ENCODE measurements at places on chromosomes 3 and 15.

DNA sequence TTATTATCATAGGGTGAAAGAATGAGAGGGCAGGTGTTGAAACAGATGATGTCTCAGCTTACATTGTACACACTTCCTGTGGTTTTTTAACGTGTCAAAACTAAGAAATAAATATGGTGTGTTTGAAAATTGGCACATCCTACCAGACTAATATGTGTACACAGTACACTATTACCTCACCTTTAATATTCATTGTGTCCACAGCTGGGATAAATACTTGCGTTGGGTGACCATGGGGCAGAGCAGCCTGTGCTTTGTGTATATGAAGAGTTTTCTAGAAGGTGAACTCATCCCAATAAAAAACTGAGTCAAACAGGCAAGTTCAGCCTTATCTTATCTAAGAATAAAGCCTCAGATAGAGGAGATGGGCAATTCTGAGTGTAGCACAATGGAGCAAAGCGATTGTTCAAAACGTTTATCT, 17.3 kb downstream of the SUCNR1 start:
- no peak for DNase-seq

DNA sequence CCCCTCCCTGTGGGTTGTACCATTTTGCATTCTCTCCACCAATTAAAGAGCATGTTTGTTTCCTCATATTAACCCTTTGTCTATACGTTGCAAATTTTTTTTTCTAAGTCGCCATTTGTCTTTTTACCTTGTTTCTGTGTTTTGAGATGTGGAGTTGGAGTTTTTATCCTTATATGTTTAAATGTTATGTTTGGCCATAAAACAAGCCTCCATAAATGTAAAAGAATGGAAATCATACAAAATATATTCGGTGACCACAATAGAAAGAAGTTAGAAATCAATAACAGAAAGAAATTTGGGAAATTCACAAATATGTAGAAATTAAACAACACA, 29.2 kb downstream of the LRRK1 start:
- DNase-seq = no peak

GRCh38 chr3:37763309-37763708, 98.4 kb upstream of the CTDSPL start:
- DNase-seq = no peak

DNA sequence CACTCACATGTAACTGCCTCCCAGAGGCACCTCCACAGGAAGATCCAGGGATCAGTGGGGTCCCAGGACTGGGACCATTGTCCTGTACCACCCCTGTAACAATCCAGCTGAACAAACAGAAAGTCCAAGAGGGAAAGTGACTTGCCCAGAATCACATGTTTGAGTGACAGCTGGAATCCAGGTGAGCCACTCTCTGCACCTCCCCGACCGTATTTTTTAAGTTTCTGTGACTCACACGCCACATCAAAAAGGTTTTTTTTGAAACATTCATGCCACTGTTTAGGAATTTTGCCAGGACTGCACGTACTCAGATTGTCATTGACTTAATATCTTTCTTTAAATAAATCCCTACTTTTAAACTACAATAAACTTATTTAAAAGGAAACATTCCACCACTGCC, 9.8 kb upstream of the SLC6A1 start:
- no peak for DNase-seq

- no peak for DNase-seq
Observed at GRCh38 chr3:114623420-114624046, 329.7 kb downstream of the TIGIT start.

- no peak for DNase-seq
Observed at GRCh38 chr3:75180235-75180944, 483.7 kb upstream of the FRG2C start.

DNA sequence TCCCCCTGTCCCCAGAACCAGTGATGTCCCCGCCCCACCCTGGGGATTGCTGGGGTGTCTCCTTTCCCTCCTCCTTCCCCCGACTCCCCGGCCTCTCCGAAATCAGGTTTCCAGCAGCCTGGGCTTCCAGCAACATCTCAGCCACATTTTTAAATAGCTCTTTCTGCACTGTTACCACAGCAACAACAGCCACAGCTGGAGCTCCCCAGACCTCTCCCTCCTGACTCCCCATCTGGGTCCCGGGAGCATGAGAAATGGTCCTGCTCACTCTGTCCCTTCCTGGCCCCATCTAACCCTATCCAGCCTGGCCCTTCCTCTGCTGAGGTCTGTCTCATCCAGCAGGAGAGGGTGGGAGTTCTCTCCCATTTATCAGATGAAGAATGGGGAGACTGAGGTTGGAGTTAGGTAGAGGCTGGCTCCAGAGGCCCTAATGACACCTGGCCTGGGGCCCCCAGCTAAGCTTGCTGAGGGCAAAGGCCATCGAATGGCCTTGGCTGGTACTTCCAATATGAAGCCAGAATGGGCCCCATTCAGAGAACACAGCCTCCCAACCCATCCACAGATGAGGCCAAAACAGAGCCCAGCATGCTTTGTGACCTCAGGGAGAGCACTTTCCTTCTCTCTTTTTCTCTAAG, 1.5 kb downstream of the CAMK1 start:
- no peak for DNase-seq

DNA sequence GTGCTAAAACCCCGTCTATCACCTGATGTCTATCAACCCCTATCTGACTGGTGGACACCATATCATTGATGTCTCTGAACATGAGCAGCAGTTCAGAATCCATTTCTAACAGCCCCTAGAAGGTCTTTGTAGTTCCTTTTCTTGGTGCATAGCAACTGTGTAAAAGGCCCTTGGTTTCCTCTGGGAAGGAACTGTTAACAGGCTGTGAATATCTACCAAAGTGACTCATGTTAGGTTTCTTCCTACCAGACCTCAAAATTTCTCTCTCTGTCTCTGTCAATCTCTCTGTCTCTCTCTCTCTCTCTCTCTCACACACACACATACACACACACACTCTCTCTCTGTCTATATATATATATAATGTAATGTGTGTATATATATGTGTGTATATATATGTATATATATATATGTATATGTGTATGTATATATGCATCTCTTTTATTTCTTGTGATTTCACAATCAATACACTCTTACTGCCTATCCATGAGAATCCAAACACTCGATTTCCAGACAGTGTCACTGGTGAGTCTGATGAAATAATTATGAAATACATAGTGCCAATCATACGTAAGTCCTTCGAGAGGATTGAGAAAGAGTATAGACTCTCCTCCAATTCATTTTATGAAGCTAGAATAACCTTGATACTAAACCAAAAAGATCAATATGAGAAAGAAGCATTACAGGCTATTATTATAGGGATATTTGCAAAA, 335.9 kb upstream of the SLCO3A1 start:
- DNase-seq = no peak

DNA sequence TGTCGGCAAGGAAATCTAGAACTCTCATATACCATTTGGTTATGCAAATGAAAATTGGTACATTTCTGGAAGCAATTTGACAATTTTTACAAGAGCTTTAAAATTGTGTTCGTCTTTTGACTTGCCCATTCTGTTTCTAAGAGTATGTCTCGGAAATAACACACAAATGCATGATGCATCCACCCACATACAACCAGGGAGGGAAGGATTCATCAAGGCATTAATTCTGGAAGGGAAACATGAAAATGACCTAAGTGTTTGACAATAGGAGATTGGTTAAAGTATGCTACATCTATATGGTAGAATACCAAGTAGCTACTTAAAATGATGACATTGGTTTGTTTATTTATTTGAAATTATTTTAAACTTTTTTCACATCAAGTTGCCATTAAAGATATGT, 58.6 kb downstream of the PIAS1 start:
- DNase-seq = no peak

Data from RWPE2 (cell line).